Naive thymus-derived CD8-positive, alpha-beta T cell (primary cell): ENCODE measurements at places on chromosomes 2 and 18.
A peak's percentile ranks its signal among the peaks of the same experiment; 100 is the strongest.

DNA sequence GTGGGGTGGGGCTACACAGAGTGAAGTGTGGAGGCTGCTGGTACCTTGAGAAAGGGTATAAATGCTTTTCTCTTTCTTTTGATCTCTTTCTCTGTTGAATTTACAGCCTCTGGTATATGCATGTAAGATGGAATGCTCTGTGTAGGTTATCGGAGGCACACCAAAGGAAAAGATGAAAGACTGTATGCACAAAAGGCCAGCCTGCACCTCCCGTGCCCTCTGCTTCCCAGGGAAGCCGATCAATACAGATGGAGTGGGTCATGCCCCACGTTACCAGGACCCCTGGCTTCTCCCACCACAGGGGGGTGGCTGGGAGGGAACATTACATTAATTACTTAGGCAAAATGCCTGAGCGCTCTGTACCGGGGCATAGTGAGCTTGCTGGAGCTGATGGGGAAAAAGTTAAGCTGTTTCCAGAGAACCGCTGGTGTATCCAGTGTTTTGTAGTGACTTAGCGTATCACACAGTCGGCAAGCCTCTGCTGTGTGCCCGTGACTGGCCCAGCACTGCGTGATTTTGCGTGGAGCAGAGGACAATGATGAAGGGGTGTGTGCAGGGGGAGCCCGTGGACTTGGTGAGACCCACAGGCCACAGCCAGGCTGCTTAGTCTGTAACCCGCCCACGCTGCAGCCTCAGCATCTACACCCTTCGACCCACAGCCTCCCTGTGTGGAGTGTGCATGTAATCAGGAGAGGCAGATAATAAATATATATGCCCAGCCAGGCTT, 8.0 kb downstream of the ALLC start:
- no peak for DNase-seq

- DNase-seq = no peak
These were observed 31.9 kb downstream of the FAM171B start for GRCh38 chr2:186725783-186726182.

- no peak for DNase-seq
These were observed 3.1 kb upstream of the MSGN1 start for GRCh38 chr2:17813010-17813741.

- DNase-seq = peak; percentile 11
These were observed 128.7 kb downstream of the LYPD6B start for GRCh38 chr2:149167001-149167780.

GRCh38 chr2:147689220-147689909, 155.5 kb upstream of the ACVR2A start:
- DNase-seq = no peak

- no peak for DNase-seq
These were observed 16.4 kb downstream of the STAT1 start for GRCh38 chr2:190997526-190998113.

DNA sequence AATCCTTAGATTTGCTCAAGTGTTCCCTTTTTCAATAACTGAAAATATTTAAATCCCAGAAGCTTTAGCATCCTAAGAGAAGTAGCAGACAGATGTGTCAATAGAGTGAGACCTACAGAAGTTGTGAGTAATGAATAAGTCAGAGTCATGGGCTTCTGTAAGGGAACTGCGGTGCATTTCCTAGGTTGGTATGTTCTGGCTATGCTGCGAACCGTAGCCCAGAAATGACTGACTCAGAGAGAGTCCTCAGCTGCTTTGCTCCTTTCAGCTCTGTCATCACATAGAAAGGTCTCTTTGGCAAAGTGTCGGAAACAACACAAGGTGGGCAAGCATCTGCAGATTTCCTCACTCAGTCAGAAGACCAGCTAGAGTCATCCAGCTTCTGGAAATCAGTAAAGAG, 297.1 kb downstream of the ARHGAP15 start:
- no peak for DNase-seq

GRCh38 chr2:59282374-59283057, 1041.4 kb upstream of the FANCL start:
- no peak for DNase-seq

DNA sequence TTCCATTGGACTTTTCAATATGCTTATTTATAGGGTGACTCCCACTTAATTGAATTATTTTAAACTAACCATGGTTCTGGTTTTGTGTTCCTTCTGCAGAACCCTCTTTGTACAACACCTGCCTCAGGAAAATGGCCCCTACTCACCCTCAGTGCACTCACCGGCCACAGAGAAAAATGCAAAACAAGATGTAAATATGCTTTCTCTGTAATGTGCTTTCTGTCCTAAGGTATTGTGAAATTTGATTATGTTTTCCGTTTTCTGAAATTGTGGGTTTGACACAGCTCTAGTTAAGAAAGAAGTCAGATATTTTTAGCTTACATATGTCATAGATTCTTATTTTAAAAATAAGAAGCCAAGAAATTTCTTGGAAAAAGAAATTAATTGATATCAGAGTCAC, 357.7 kb upstream of the SMIM21 start:
- no peak for DNase-seq

DNA sequence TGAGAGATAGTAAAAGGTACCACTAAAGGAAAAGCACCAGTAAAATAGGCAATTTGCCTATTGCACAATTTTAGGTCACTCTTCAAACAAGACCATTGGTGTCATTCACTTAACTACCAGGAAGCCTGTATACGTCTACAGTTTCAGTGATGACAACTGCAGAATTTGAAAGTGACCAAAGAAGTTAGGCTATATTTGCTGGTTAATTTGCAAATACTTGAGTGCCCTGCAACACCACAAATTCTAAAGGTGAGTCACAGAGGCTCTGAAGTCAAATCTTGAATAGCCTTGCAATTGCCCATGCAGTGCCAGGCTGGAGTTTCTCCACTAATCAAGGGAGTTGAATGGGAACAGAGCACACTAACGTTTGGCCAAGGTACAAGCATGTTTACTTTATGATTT, 128.7 kb upstream of the CCDC68 start:
- no peak for DNase-seq

- DNase-seq = no peak
These were observed 16.5 kb downstream of the SLC4A3 start for GRCh38 chr2:219643788-219644398.

DNA sequence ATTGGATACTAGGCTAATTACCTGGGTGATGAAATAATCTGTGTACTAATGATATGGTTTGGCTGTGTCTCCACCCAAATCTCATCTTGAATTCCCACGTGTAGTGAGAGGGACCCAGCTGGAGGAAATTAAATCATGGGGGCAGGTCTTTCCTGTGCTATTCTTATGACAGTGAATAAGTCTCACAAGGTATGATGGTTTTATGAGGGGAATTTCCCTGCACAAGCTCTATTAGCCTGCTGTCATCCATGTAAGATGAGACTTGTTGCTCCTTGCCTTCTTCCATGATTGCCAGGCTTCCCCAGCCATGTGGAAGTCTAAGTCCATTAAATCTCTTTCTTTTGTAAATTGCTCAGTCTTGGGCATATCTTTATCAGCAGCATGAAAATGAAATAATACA, 394.1 kb upstream of the SYT4 start:
- DNase-seq = no peak

DNA sequence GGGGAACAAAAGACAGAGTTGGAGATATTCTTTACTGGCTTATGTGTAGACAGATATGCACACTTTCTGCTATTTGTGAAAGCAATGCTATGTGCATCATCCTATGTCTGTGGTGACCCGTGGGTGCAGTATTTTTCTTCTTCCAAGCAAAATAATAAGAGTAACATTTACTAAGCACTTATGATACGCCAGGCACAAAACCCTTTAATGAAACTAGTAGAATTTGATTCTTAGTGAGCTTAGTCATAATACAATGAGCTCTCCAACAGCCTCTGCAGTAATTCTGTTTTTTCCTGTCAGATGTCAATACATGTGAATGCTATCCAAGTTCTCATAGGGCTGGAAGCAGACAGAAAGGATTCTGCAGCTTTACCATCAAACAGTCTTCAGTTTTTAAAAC, 130.6 kb downstream of the RAD51AP2 start:
- DNase-seq = no peak

DNA sequence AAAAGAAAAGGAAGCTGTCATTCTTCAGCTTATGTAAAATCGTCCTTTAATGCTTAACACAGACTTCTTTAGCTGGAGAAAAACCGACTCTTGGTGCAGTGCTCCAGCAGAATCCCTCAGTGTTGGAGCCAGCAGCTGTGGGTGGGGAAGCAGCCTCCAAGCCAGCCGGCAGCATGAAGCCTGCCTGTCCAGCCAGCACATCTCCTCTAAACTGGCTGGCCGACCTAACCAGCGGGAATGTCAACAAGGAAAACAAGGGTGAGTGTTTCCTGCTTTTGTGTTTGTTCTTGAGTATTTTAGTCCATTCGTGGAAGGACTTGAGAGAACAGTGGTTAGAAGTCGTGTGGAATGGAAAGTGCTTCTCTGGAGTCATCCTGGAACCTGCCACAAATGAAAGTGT, 38.9 kb downstream of the KDM3A start:
- no peak for DNase-seq

GRCh38 chr18:56869189-56869777, 218.1 kb downstream of the WDR7 start:
- peak; percentile 13 for DNase-seq

DNA sequence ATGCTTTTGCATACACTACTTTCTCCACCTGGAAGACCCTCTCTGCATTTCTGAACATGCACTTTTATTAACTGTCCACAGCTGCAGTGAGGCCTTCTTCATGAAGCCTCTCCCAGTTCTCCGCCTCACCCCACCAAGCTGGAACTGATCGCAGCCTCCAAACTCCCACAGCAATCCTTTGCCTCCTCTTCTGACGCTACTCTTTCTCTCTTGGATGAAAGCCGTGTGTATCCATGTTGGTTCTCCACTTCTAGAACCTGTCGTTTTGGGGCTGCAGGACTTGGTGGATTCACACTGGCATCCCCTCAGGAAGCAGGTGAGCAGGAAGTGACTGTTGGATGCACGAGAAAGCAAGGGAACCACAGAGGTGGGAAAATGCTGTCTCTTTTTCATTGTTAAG, 288.6 kb downstream of the MYCN start:
- no peak for DNase-seq

DNA sequence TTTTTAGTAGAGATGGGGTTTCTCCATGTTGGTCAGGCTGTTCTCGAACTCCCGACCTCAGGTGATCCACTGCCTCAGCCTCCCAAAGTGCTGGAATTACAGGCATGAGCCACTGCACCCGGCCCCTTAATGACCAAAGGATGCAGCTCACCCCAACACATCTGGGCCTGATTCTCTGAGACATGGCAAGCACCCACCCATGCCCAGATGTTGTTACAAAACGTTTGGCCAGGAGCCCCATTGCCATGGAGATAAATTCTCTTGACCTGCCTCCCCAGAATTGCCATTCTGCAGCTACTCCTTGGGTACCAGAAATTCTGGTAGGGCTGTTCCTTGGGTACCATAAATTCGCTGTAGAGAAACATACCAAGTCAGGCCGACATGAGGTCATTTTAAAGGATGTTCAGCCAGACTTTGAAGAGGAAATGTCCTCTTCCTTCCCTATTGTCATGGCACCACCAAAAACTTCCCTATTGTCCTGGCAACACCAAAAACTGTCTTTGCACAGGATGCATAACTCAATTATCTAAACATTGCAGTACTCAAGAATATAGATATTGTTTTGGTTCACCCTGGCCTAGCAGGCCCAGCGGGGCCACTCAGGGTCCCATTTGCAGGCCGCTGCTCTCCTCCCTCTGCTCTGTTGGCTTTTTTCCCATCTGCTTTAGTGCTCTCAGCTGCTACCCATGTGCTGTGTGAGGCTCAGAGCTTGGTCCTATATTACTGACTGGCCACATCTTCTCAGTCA, 160.9 kb upstream of the TTC39C start:
- DNase-seq = no peak

DNA sequence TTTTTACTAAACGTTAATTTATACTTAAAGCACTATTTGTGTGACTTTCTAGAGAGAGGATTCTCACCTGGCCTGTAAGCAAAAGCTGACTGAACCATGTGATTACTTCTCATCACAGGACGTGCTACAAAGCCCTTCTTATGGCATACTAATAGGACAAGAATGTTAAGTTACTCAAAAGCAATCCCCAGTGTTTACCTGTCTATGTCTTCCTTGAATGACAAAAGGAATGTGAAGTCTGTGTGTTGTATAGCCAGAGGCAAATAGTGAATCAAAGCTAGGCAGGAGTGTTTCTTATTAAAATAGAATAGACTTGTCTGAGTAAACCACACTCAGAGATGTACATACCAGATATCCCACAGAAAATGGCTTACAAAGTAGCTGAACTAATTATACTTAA, 1465.5 kb downstream of the SUCLG1 start:
- no peak for DNase-seq

GRCh38 chr2:8685697-8686358, 4.0 kb downstream of the ID2 start:
- DNase-seq = peak; percentile 80

DNA sequence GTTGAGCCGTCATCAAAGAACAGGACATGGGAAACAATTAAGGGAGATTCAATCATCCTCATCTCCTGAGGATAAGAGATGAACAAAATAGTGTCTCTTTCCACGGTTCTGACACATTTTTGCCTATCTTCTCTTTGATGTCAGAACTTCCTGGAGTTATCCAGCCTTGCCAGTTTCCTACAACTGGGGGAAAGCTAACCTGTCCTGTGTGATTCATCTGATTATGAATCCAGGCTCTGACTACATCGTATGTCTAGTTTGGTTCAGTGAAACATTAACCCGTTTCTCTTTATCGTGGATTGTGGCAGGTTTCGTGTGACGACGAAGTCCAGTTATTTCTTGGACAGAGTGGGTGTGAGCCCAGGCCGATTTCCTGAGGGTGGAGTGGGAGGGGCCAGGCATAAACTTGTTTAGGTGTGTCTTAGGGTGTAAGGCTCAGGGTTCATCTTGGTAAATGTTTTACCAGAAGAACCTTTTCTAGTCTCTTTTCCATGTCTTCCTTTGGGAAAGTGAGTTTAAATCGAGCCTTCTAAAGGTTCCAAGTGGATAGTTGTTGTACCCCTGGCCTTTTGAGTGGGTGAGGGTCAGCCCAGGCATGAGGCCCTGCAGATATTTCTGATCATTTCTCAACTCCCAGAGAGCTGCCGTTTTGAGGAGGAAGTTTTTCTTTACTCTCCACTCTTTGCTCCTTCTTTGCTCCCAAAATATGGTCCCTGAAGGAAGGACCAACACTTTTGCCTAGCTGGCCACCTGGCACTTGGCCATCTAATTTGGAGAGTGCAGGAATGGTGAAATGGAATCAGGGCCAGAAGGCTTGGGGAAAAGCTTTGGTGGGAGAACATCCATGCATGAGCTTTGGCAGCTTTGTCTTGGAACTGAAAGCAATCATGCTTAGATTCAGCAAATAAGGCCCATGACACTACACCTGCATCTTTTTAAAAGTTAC, 50.4 kb upstream of the FZD5 start:
- DNase-seq = no peak

- no peak for DNase-seq
These were observed 112.3 kb upstream of the CHAC2 start for GRCh38 chr2:53655256-53655655.
